ENCODE measurements at places on chromosomes 1 and 21. TPM values are rescaled to one million over a fixed set of nuclear protein-coding genes. Genes with fewer than 3 reads are reported as not detected.

DNA sequence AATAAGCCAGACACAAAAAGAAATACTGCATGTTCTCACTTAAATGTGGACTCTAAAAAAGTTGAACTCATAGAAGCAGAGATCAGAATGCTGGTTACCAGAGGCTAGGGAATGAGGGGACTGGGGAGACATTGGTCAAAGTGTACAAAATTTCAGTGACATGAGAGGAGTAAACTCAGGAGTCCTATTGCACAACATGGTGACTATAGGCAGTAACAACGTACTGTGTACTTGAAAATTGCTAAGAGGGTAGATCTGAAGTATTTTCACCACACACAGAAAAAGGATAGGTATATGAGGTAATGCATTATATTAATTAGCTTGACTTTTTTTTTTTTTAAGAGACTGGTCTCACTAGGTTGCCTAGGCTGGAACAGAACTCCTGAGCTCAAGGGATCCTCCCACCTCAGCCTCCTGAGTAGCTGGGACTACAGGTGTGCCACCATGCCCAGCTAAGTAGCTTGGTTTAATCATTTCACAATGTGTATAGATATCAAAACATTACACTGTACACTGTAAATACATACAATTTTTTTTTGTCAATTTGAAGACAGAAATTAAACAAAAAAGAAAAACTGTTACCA is 7.4 kb downstream of the ZNF496 start:
- no peak for DNase-seq

GRCh38 chr21:38219049-38219628 is 37.7 kb upstream of the KCNJ15 start:
- peak; percentile 76 for DNase-seq

GRCh38 chr1:16318555-16318954 is 33.7 kb downstream of the FBXO42 start:
- no peak for DNase-seq

- no peak for DNase-seq
Measured at GRCh38 chr1:12157366-12158231, 9.2 kb upstream of the TNFRSF1B start.

DNA sequence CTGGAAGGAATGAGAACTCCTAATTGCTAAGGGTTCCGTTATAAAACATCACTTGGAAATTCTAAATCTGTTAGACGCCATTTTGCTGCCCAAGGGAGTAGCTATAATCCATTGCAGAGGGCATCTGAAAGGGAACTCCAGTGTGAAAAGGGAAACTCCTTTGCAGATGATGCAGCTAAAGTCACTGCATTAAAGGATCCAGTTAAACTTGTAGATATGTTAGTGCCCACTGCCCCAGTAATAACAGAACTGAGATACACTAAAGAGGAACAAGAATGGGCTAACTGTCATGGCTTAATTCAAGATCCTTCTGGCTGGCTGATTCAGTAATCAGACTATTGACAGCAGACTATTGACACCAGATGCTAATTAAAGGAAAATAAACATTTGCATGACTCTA is 81.8 kb upstream of the KIAA0040 start:
- DNase-seq: no peak

GRCh38 chr1:203932556-203932955 is 71.2 kb downstream of the SNRPE start:
- DNase-seq: no peak

- no peak for DNase-seq
Measured at GRCh38 chr1:184945678-184946412, 28.5 kb downstream of the NIBAN1 start.

DNA sequence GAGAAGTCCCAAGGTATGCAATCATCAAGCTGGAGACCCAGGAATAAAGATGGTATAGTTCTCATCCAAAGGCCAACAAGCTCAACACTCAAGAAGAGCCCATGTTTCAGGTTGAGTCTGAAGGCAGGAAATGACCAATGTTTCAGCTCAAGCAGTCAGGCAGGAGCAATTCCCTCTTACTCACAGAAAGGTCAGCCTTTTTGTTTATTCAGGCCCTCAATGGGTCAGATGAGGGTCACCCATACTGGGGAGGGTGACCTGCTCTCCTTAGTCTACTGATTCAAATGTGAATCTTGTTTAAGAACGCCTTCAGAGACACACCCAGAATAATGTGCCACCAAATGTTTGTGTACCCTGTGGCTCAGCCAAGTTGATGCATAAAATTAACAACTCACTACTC is 262.4 kb downstream of the USP25 start:
- DNase-seq: no peak

GRCh38 chr1:234922987-234923386 is 205.7 kb downstream of the TOMM20 start:
- no peak for DNase-seq

GRCh38 chr1:40337443-40337842 is 20.4 kb upstream of the COL9A2 start:
- no peak for DNase-seq

GRCh38 chr1:116164150-116164549 is 53.0 kb downstream of the MAB21L3 start:
- no peak for DNase-seq

- no peak for DNase-seq
Measured at GRCh38 chr1:53011175-53011574, 50.8 kb upstream of the PODN start.

GRCh38 chr1:93768380-93768863 is 86.8 kb upstream of the BCAR3 start:
- no peak for DNase-seq

DNA sequence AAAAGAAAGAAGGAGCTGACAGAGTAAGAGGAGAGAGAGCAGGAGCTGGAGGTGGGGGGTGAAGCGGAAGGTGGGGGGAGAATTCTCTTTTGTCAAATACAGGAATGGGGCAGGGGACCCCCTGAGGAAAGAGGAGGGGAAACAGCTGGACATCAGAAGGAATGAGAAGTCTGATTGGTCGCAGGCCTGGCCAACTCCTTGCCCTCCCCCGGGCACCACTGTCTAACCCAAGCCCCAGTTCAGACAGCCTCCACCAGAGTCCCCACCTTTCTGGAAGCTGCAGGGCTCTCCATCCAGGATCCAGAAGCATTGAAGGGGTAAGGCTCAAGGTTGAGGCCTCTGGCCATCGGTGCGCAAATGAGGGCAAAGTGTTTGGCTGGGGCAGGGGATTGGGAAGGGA is at the start of gene OPTC:
OPTC (plus strand) TSS at position 253 of the 400 bp plus-strand sequence. CDS start 1,853 bp downstream, outside the sequence.
- no peak for DNase-seq

DNA sequence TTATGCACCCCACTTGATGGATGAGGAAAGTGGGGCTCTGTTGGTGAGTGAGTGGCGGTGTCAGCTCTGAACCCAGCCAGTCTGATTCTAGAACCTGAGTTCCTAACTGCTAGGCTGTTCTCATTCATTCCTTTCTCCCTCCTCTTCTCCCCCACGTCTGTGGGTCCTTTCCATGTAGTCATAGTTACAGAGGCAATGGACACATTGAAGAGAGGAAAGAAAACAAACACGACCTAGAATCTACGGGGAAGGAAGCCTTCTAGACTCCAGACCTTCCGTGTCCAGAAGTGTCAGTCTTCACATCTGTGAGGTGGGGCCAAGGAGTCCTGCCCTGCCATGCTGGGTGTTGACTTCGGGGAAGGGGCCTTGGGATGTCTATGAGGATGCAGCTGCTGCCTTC is 115.8 kb upstream of the WNT4 start:
- no peak for DNase-seq

GRCh38 chr1:19877821-19878636 is 4.2 kb upstream of the OTUD3 start:
- no peak for DNase-seq

The BACE2 gene
- 11.1 TPM for total RNA-seq

The WNT3A gene
- 0.16 TPM for total RNA-seq

The CHD5 gene
- 1.6 TPM for total RNA-seq

The ADCY10 gene
- total RNA-seq: 0.34 TPM

The CRYBG2 gene
- total RNA-seq: 14.4 TPM
